ENCODE measurements at places on chromosomes 1 and 21.

DNA sequence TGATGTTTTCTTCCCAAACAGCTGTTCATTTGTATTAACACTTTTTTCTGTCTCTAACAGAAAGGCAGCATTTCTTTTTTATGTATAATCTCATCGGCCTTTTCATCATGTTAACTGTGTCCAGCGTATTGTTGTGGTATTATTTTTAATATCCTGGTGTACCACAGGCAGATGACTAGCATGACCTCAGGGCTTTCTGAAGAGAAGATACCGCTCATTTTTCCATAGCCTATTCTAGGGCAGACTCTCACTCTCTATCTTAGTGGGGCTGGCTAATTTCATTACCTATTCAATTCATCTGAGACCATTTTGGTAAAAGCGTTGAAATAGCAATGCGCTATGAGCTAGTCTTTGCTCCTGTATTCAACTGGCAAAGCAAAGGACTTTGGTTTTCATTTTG is 209.9 kb downstream of the SDCCAG8 start:
- DNase-seq, result no peak

- DNase-seq, result no peak
Observed at GRCh38 chr1:217911908-217912307, 280.8 kb downstream of the SPATA17 start.

DNA sequence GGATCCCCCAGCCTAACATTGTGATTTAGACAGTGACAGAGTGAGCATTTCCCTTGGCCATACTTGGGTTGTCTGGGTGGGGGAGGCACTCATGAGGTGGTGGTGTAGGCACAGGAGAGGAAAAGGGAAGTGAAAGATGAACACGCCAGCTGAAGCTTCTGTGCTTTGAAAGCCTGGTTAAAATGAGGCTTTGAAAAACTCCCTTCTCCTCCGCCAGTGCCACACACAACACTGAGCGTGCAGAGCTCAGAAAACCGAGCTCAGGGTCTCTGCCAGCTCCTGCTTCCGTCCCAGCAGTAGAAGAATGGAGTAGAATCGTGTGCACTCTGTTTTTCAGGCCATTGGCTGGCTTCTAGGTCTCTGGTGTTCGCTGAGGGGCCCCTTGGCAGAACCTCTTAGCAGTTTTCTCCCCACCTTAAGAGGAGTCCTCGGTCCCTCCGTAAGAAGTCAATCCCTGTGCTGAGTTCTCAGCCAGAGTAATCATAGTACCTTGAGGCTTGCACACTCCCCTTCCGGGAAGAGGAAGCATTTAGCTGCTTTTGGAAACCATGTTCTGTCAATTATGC is 12.9 kb downstream of the PLEKHM2 start:
- no peak for DNase-seq

GRCh38 chr21:34702341-34703170 is 33.8 kb downstream of the CLIC6 start:
- DNase-seq, result no peak

- DNase-seq, result no peak
Observed at GRCh38 chr1:17207966-17208418, 3.1 kb downstream of the PADI1 start.

DNA sequence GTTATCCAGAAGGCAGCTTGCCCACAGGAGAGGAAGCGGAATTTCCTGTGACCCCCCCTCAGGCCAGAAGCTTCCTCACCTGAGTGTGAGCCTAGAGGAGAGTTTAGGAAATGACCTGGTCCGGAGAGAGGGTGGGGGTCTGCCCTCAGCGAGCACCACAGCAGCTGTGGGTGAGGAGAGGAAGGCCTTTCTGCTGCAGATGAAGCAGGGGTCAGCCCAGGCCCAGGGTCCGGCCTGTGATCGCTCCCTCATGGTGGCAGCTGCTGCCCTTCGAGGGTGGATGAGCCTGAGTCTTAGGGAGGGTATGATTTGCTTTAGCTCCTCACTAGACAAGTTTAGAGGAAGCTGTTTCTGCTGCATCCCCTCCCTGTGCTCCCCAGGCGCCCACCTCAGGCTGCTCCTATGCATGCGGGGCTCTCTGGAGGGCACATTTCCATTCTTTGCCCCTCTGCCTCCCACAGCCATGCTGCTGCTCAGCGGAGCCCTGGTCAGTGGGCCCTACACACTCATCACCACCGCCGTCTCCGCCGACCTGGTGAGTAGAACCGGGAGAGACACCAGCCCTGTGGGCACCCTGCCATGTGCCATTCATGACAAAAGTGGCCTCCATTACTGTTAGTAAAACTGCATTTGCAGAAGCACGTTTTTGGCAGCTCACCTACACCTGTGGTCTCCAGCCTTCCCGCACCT is 53.0 kb downstream of the SLC37A1 start:
- no peak for DNase-seq

DNA sequence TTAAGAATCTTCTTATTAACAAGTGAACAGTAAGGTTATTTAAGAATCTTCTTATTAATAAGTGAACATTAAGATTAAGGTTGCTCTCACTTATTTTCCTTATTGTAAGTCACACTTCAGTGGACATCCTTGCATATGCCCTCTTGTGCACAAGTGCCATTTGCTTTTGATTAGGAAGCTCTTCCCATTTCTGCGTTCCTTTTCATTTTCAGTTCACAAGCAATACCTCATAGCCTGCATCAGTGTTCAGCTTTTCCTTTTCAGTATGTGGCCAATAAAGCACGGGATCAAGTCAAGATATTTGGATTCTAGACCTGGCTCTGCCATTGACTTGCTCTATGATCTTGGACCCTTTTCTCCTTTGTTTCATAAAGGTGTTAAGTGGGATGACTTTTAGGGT is 158.7 kb downstream of the DISP1 start:
- DNase-seq, result no peak

DNA sequence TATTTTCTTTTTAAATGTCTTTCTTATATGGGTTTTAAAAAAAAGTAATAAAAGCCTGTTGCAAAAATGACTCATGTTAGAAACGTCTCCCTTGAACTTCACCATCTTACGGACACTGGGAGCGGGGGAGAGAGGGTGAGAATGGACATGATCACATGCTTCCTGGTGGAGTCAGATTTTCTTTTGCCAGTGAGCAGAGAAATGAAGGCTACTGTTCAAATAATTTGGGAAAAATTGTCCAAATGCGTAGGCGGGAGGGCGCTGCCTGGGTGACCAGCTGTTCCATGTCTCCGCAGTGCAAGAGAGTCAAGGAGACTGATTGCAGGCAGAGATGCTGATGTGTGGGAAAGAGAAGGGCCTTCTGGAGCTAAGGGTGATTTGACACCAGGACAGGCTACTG is 23.1 kb downstream of the EIF2D start:
- no peak for DNase-seq

DNA sequence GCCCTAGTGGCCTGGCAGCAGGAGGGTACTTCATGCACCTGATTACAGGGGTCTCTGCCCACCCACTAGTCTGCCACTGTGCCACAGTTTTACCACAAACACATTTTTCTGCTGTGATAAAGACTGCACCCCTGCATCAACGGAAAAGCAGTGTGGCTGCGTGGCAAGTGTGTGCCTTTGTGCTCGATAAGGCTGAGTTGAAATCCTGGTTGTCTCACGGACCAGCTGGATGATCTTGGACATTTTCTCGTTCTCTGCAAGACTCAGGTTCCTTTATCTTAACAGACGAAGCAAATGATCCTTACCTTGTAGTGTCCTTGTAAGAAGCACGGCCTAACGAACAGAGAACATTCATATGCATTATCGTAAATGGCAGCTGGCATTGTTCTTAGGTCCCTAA is 10.2 kb downstream of the GRHL3 start:
- DNase-seq, result no peak

GRCh38 chr1:244022311-244022710 is 28.8 kb upstream of the ZBTB18 start:
- no peak for DNase-seq

Measured in NCI-H1417 treated with DMSO at 0.1 percent for 48 hours (cell line).